Activated CD4-positive, CD25-positive, alpha-beta regulatory T cell (primary cell): ENCODE measurements at places on chromosomes 2 and 18.

DNA sequence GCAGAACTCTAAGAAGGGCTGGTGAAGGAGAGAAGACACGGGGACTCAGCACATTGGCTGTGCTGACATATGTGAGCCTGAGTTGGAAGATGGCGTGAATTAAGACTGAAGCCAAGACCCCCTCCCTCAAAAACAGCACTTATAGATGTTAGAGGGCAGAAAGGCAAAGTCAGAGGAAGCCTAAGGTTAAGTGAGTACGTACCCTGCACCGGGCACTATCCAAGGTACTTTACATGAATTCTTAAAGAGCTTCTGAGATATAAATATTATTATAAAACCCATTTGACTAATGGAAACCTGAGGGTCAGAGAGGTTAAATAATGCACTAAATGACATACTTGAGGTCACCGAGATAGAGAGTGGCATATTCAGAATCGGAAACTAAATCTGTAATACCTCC, 25.6 kb downstream of the SIX3 start:
- no peak for DNase-seq

GRCh38 chr18:60322591-60322990, 50.0 kb downstream of the MC4R start:
- no peak for DNase-seq

DNA sequence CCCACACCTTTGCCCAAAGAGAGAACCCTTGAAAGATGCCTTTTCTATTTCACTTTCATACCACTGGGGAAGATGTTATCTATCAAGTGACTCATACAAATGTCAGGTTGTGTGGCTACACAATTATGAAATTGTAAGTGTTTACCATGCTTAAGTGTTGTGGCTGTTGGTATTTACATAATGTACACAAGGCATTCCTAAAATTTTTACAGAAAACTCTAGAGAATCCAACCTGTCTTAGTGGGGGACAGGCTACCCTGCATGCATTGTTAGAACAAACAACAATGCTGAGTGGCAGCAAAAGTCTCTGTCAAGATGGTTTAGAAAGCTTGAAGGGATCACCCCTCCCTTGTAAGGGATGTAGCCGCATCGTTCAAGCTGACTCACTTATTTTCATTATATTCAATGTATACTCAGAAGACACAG, 5.5 kb upstream of the MGAT4A start:
- DNase-seq = no peak

DNA sequence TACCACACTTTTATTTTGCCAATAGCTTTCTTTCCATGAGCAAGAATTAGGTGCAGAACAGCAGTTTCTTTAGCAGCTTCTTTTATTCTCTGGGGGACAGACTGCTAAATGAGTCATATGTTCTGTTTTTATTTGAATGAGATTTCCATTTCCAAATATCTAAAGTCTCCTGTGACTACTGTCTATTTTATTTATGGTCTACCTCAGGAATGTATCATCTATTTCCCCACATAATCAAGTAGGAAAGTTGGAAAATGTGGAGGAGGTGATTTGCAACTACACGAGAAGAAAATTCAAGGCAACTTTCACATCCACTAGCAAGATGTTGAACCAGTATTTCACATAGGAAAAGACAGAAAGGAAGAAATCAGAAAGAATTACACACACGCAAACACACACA, 139.9 kb upstream of the MEX3C start:
- DNase-seq = no peak

- no peak for DNase-seq
Measured at GRCh38 chr2:46841621-46842020, 74.0 kb downstream of the MCFD2 start.

GRCh38 chr2:173432049-173432754, 77.5 kb downstream of the CDCA7 start:
- DNase-seq = no peak

DNA sequence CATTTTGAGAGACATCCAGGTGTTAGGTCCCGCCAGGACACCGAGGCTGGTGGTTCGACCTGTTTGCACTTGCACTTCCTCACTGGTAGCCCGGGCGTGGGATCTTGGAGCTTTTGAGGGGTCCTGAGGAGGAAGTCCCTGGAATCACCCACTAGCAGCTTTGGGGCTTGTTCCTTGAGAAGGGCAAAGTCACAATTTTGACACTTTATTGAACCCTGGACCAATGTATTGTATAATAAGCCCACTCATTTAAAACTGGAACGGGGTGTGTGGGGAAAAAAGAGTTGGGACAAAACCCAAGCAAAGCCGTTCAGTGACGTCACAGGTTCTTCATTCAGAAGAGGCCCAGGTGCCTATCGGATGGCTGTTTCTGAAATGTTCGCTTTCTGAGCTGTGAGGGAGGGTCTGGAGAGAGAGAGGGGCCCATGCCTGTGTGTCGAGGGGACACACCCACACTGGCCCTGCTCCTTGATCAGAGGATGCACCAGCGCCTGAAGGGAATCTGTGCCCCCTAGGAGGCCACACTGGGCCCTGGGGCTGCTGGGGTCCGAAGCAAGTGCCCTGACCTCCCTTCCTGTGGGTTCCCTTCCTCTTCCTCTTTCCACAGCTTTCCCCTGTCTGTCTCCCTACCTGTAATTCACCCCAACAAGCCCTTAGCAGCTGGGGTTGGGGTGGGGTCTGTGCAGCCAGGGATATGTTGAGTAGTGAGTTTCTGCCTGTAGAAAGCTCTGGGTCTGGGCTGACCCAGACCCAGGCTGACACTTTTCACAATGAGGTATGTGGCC, 2.6 kb downstream of the LPIN1 start:
- no peak for DNase-seq

DNA sequence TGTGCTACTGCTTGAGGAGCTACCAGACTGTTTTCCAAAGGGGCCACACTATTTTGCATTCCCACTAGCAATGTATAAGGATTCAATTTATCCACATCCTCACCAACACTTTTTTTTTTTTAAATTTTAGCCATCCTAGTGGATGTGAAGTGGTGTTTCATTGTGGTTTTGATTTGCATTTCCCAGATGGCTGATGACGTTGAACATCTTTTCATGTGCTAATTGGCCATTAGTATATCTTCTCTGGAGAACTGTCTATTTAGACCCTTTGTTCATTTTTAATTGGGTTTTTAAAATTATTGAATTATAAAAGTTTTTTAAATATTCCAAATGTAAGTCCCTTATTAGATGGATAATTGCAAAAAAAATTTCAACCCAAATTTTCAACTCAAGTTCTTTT, 121.1 kb downstream of the MAPK4 start:
- no peak for DNase-seq

DNA sequence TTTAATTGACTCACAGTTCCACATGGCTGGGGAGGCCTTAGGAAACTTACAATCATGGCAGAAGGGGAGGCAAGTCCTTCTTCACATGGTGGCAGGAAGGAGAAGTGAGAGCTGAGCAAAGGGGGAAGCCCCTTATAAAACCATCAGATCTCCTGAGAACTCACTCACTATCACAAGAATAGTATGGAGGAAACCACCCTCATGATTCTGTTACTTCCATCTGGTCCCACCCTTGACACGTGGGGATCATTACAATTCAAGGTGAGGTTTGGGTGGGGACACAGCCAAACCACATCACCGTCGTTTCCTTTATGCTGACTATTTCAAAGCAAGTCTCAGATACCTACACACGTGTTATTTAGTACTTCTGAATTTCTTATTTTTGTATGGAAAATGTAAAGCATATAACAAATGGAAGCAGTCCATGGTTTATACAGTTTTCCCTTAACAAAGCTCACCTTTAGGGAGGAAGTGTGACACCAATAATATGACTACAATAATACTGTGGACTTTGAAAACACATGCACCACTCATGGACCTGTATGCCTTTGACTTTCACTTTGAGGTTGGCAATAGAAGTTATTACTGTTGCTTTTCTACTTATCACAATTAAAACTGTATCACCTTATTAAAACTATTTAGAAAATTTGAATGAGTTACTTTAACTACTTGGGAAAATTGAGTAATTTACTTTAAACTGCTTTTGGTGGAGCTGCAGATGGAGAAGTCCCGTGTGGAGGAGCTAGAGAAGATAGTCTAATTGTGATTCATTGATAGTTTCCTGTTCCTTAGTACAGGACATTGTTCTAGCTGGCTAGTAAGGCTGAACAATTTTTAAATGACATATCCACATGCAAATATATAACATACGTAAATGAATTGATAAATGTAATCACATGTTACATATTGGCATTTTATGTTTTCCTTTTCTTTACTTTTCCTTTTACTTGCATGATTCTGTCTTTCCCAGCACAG, 37.3 kb downstream of the MTCL1 start:
- no peak for DNase-seq

GRCh38 chr2:230358305-230358704, 31.3 kb downstream of the SP140L start:
- DNase-seq = no peak

GRCh38 chr2:28155627-28156026, 237.0 kb upstream of the FOSL2 start:
- no peak for DNase-seq

- DNase-seq = no peak
Measured at GRCh38 chr2:129755786-129756185, 223.7 kb upstream of the RAB6C start.

- no peak for DNase-seq
Measured at GRCh38 chr2:28357055-28357454, 35.6 kb upstream of the FOSL2 start.

DNA sequence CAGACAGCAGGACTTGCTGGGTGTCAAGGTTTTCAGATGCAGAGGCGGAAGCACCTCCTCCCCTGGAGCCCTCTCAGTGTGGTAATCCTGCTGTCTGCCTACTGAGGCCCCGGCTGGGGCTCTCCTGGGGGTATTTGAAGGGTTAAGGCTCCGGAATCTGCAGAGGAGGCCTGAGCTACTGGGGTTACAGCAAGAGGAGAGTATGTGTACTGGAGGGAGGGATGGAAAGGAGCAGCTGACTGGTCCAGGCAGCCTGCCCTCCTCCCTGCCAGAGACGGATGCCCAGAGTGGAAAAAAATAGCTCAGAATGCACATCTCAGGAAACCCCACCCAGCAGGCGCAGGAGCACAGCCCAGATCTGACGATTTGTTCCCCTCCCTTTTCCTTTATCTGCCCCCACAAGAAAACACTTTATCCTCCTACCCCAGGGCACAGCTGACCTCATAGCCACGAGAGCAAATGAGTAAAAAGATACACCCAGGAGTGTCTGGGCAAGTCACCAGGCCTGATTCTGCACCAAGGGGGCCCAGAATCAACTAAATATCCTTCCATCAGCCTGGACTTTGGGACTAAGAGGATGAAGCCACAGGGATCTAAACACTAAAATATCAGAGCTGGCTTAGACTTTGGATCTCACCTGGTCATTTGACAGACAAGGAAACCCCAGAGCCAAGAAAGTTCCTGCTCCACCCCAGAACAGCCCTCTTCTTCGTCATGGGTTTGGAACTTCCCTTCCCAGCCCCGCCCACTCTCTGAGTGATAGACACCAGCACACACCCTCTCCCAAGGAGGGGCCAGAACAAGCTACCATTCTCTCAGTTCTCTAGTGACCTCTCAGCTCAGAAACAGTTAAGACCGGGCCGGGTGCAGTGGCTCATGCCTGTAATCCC, 5.5 kb downstream of the TMBIM1 start:
- DNase-seq = peak; percentile 35

- no peak for DNase-seq
Measured at GRCh38 chr2:86500325-86501083, 59.3 kb downstream of the KDM3A start.
